ENCODE measurements at places on chromosomes 2 and 18. TPM values are rescaled to one million over a fixed set of nuclear protein-coding genes. Genes with fewer than 3 reads are reported as not detected.

- no peaks in the 10 kb centered on the region for H3K27me3 ChIP-seq
- H3K4me1 ChIP-seq, result peaks cover 20% of the 10 kb centered on the region
- H3K36me3 ChIP-seq, result no peaks in the 10 kb centered on the region
- peak overlapping the region; percentile 21 for H3K4me3 ChIP-seq
- peak overlapping the region; percentile 90 for H3K27ac ChIP-seq
- no peak for DNase-seq
Observed at GRCh38 chr2:191927991-191928390, 81.1 kb upstream of the CAVIN2 start.

The SDC1 gene
- 27.5 TPM for total RNA-seq

- no peaks in the 10 kb centered on the region for H3K36me3 ChIP-seq
- DNase-seq, result peak; percentile 71
- no peak overlapping the region for H3K27ac ChIP-seq
- H3K4me1 ChIP-seq, result peaks cover 4% of the 10 kb centered on the region
- peaks cover 50% of the 10 kb centered on the region for H3K27me3 ChIP-seq
- H3K4me3 ChIP-seq, result no peak overlapping the region
Observed at GRCh38 chr2:70785137-70785911, 5.1 kb downstream of the FIGLA start.

DNA sequence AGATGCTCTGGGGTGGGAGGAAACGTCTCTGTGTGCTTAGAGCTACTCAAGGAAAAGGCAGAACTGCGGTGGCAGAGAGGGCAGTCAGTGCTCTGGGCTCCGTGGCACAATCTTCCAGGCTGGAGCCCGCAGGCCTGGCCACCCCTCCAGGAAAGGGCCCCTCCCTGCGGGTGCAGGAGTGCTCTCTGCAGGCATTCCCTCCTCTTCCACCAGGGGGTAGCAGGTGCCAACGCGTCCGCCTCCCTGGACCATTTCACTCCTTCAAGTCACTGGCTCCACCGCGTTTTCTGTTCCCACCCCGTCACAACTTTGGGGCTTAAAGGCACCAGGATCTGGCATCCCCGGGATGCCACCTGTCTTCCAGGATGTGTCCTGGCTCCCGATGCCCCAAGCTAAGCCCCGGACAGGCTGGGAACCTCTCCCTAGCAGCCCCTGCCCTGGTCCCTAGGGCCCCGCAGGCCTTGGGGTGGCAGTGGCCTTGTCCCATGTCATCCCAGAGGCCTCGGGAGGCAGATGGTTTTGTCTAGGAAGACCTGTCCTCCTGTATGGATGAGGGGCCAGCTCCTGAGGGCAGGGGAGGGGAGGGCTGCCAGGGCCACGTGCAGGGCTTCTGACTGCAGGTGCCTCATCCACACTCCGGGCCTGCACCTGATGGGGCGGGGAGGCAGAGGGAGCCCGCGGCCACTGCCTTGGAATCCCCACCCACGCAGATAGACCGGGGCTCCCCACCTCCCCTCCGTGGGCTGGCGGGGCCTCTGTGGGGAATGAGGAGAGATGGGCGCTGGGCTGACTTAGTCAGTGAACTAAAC is 26.4 kb downstream of the KCNIP3 start:
- DNase-seq, result peak; percentile 52
- H3K27ac ChIP-seq, result no peak overlapping the region
- H3K4me1 ChIP-seq, result no peaks in the 10 kb centered on the region
- H3K27me3 ChIP-seq, result no peaks in the 10 kb centered on the region
- no peak overlapping the region for H3K4me3 ChIP-seq
- no peaks in the 10 kb centered on the region for H3K36me3 ChIP-seq

DNA sequence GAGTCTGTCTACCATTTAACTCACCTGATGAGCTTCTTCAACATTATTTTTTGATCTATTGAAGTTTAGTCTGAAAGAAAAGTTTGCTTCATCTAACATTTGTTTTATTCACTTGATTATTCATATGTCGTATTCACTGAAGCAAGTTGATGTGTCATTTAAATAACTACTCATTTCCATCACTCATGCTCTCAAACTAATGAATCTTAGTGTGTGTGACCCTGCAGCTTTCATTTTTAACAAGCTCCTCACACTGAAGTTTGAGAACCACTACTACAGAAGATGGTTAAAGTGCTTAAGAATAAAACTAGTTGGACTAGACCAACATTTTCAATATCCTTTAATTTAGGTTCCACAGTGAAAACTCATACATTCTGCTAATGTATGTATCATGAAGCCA is 1.8 kb upstream of the ABI2 start:
- no peak for DNase-seq
- H3K27me3 ChIP-seq, result no peaks in the 10 kb centered on the region
- no peak overlapping the region for H3K4me3 ChIP-seq
- H3K4me1 ChIP-seq, result peaks cover 22% of the 10 kb centered on the region
- H3K36me3 ChIP-seq, result no peaks in the 10 kb centered on the region

DNA sequence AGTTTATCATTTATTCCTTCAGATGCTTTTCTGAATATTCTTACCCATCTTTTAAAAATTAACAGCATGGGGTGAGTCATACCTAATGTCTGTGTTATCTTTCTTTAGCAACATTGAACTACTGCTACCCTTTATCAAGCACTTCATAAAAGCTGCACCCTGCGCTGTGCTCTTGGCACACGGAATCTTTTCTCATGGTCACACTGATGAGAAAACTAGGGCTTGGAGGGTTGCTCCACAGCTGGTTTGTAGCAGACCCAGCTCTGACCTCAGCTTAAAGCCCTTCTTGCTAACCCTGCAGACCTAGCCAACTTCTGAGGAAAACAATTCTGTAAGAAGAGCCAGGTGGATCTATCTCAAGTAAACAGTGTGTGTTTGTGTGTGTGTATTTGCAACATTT is 106.3 kb downstream of the RNF144A start:
- no peaks in the 10 kb centered on the region for H3K27me3 ChIP-seq
- H3K4me1 ChIP-seq, result peaks cover 3% of the 10 kb centered on the region
- no peak overlapping the region for H3K4me3 ChIP-seq
- H3K36me3 ChIP-seq, result no peaks in the 10 kb centered on the region

GRCh38 chr2:162934191-162934590 is 95.6 kb upstream of the KCNH7 start:
- DNase-seq, result no peak
- H3K27me3 ChIP-seq, result no peaks in the 10 kb centered on the region
- H3K4me3 ChIP-seq, result no peak overlapping the region

The YWHAQ gene
- 468 TPM for total RNA-seq

GRCh38 chr2:64704161-64704560 is 50.4 kb upstream of the SERTAD2 start:
- no peaks in the 10 kb centered on the region for H3K4me1 ChIP-seq
- DNase-seq, result no peak
- no peaks in the 10 kb centered on the region for H3K36me3 ChIP-seq
- no peaks in the 10 kb centered on the region for H3K27me3 ChIP-seq
- no peak overlapping the region for H3K27ac ChIP-seq
- H3K4me3 ChIP-seq, result no peak overlapping the region

DNA sequence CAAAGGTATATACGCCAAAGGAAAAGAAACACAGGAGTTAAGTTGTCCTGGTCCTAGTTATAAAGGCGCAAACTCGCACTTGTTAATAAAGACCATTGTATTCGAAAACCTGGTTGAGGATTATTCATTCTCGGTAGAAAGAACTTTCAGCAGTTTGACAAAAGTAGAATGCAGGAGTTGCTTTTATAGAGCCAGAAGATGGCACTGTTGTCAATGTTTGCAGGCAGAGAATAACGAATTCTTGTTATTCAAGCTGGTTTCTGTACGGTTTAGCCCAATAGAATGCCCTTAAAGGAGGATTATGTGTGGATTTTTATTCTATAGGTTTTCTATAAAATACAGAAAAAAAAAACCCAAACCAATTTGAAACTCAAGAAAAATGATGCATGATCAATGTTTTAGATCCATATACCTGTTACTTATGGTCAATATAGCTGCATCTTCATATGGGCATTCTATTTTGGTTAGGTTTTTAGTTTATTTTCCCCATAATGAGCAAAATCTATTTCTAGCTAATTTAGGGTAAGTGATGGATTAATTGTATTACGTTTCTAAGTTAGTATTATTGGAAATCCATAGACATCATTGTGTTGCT is 510.3 kb downstream of the PLCL1 start:
- H3K27ac ChIP-seq, result no peak overlapping the region
- H3K36me3 ChIP-seq, result no peaks in the 10 kb centered on the region
- H3K4me3 ChIP-seq, result no peak overlapping the region
- DNase-seq, result peak; percentile 71
- no peaks in the 10 kb centered on the region for H3K27me3 ChIP-seq

GRCh38 chr2:222194669-222195068 is 104.1 kb downstream of the PAX3 start:
- peaks cover 15% of the 10 kb centered on the region for H3K4me1 ChIP-seq
- peaks cover 5% of the 10 kb centered on the region for H3K27me3 ChIP-seq
- DNase-seq, result no peak
- H3K36me3 ChIP-seq, result no peaks in the 10 kb centered on the region
- no peak overlapping the region for H3K4me3 ChIP-seq

GRCh38 chr2:47401789-47402554 is 984 bp upstream of the MSH2 start:
- no peaks in the 10 kb centered on the region for H3K27me3 ChIP-seq
- no peak for DNase-seq
- no peak overlapping the region for H3K27ac ChIP-seq
- H3K4me3 ChIP-seq, result peak overlapping the region; percentile 69
- H3K4me1 ChIP-seq, result peaks cover 4% of the 10 kb centered on the region

DNA sequence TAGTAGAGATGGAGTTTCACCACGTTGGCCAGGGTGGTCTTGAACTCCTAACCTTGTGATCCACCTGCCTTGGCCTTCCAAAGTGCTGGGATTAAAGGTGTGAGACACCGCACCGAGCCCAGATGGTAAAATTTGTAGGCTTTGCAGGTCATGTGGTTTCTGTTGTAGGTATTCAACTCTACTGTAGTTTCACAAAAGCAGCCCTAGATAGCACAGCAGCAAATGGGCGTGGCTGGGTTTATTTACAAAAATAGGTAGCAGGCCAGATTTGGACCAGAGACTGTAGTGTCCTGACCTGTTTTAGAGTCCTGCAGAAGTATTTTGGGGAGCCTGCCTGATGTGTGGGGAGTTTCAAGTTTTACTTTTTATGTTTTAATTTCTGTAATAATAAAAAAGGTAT is 84.1 kb upstream of the RASGRP3 start:
- no peak overlapping the region for H3K4me3 ChIP-seq
- H3K27ac ChIP-seq, result no peak overlapping the region
- no peak for DNase-seq
- H3K36me3 ChIP-seq, result no peaks in the 10 kb centered on the region
- no peaks in the 10 kb centered on the region for H3K27me3 ChIP-seq

The NAT8 gene
- total RNA-seq, result not detected

The AMER3 gene
- total RNA-seq, result not detected
